Thymus (tissue), 14 donors: ENCODE measurements at places on chromosomes 13 and 19. TPM values are rescaled to one million over a fixed set of nuclear protein-coding genes. Genes with fewer than 3 reads are reported as not detected.

Gene S1PR5
- total RNA-seq = 0.61 TPM

- H3K27ac ChIP-seq = no peak overlapping the region
- no peaks in the 10 kb centered on the region for H3K36me3 ChIP-seq
Measured at GRCh38 chr13:67052550-67053490, 177.3 kb downstream of the PCDH9 start.

- H3K27ac ChIP-seq = no peak overlapping the region
- no peaks in the 10 kb centered on the region for H3K27me3 ChIP-seq
- no peak for DNase-seq
- no peak overlapping the region for H3K4me3 ChIP-seq
- H3K4me1 ChIP-seq = no peaks in the 10 kb centered on the region
- peaks cover 18% of the 10 kb centered on the region for H3K36me3 ChIP-seq
Measured at GRCh38 chr19:33504058-33504444, 17.5 kb downstream of the PEPD start.

GRCh38 chr13:25874064-25874737 lies 177.6 kb downstream of the SHISA2 start:
- no peaks in the 10 kb centered on the region for H3K36me3 ChIP-seq
- peaks cover 71% of the 10 kb centered on the region for H3K4me1 ChIP-seq
- no peak overlapping the region for H3K4me3 ChIP-seq
- DNase-seq = no peak
- peak overlapping the region; percentile 36 for H3K27ac ChIP-seq

DNA sequence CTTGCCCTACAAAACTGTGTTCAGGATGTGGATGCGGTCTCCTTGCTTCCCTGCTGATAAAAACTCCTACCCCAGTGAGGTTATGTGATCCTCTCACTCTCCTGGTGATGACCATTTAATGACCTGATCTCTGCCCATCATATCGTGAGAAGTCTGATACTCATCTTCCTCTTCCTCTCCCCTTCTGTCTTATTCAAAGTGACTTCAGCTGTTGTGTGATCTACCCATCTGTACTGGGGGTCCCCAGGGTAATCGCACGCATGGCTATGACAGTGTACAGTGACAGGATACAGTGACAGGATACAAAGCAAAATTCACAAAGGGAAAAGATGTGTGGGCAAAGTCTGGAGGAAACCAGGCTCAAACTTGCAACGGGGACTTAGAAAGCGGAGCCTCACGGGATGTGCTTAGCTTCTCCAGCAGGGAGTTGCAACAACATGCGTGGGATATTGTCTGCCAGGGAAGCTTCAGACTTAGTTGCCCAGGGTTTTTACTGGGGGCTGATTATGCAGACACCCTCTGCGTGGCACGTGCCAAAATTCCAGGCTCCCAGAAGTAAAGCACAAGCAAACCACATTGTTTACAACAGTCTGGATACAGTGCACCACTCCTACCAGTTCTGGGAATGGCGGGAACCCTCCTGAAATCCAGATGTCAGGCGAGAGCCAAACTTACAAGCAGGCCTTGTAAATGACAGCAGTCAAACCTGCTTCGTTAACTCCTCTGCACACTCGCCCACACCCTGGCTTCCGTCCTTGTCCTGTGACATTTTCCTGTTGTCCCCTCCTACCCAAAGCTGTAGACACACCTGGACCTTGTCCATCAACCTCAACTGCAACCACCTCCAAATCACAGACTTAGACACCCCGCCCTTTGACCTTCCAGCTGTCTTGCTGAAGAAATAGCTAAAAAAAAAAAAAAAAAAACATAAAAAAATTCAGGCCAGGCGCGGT lies 18.0 kb upstream of the GARRE1 start:
- no peaks in the 10 kb centered on the region for H3K36me3 ChIP-seq
- no peak overlapping the region for H3K27ac ChIP-seq
- H3K27me3 ChIP-seq = no peaks in the 10 kb centered on the region
- no peak for DNase-seq
- H3K4me1 ChIP-seq = no peaks in the 10 kb centered on the region
- no peak overlapping the region for H3K4me3 ChIP-seq

- no peaks in the 10 kb centered on the region for H3K36me3 ChIP-seq
- no peak overlapping the region for H3K4me3 ChIP-seq
- H3K27me3 ChIP-seq = no peaks in the 10 kb centered on the region
- H3K4me1 ChIP-seq = no peaks in the 10 kb centered on the region
Measured at GRCh38 chr13:83895994-83896580, 13.8 kb upstream of the SLITRK1 start.

DNA sequence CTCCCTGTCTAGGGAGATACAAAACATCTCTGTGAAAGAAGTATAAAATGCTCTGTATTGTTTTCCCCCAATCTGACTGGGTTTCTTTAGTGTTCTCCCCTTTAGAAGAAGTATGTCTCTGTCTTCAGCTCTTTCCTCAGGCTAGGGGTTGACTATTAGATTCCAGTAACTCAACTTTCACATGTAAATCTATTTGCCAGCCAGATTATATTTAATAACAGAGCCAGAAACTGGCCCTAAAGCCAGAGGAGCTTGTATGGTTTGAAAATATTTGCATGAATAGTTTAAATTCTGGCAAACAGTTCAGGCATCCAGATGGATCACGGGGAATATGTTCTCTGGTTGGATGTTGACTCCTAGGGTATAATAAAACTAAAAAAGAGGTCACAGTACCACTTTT lies 22.3 kb upstream of the CYSLTR2 start:
- no peak for DNase-seq
- no peaks in the 10 kb centered on the region for H3K27me3 ChIP-seq
- H3K36me3 ChIP-seq = no peaks in the 10 kb centered on the region
- no peak overlapping the region for H3K4me3 ChIP-seq

DNA sequence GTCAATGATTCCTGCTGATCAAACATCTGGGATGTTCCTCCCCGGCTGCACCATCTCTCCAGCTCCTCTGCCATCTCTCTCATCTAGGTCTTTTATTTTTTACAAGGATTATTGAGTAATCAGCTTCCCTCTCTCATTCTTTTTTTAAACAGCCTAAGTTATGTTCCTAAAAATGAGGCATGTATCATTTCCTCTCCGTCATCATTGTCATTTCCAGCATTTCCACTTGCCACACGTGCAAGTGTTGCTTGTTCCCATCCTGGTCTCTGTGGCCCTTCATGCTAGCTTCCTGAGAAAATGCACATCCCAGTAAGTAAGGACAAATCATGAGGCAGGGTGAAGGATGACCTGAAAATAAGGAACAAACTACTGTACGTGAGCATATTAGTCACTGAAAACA lies 102.7 kb upstream of the POSTN start:
- no peak overlapping the region for H3K4me3 ChIP-seq
- no peak for DNase-seq
- H3K27me3 ChIP-seq = no peaks in the 10 kb centered on the region
- H3K4me1 ChIP-seq = no peaks in the 10 kb centered on the region
- H3K27ac ChIP-seq = no peak overlapping the region
- no peaks in the 10 kb centered on the region for H3K36me3 ChIP-seq
